Activated CD4-positive, alpha-beta T cell treated with anti-CD3 and anti-CD28 coated beads, Interleukin-2, amount 10 ng/mL, durations not matched to agents 24 days and 14 days (primary cell): ENCODE measurements at places on chromosomes 12 and 14.

DNA sequence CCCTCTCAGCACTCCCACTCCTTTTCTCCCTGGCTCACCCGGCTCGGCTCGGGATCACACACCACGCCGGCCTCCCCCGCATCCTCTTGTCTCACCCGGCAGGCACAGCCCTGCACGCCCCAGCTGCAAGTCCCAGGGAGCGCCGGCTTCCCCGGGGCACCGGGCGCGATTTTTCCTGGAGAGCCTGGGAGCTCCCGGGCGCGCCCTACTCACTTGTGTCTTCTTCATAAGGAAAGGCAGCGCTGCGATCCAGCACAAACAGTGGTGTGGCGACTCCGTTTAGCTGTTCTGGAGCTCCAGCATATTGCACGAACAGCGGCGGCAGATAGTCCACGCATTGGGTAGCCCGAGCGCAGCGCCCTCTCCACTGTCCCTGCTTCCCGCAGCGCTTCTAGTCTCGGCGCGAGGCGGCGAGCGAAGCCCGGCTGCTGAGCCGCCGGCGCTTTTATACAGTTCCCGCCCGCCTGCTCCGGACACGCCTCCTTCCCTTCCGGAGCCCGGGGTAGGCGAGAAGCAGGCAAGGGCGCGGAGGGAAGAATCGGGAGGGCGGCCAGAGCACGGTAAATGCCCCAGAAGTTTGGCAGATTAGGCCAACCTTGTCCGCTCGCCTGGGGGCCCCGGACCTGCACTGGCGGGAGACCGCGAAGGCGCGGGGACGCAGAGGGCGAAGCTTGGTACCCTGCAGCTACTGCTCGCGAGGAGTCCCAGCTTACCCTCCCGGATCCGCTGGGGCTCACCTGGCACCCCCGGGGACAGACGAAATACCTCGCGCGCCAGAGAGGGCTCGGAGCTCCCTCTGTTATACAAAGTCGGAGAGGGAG lies at the start of gene KITLG:
Gene KITLG (minus strand): TSS at position 421 of the 821 bp plus-strand sequence. CDS start 193 bp downstream, at position 228.
- DNase-seq: peak; percentile 72

DNA sequence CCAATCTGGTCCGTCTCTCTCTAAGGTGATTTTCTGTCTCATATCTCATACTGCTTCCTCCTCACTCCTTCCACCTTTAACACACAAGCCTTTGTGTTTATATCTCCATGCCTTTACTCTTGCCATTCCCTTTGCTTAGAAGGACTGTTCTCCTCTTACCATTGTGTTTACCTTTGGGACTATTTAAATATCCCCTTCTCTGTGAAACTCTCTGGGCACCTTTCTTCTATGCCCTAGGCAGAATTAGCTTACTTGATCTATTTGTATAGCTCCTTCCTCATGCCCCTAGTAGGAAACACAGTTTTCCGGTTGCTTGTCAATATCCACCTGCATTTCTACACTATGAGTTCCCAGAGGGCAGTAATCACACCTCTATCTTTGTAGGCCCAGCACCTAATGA lies 3.9 kb upstream of the AMHR2 start:
- DNase-seq: no peak

DNA sequence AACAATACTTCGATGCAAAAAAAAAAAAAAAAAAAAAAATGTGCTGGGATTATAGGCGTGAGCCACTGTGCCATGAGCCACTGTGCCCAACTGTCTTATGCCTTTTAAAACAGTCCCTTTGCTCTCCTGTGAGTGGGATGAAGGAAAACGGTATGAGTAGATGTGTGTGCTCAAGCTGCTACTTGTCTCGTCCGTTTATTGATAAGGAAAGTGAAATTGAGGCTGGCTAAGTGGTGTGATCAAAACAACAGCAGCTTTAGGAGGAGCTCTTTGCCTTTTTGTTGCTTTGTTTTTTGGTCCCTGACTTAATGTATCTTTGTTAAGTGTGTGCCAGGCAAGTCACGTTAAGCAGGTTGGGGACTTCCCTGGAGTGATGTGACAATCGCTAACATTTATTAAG lies 275.9 kb downstream of the TMEM132C start:
- DNase-seq: no peak

- DNase-seq: no peak
Observed at GRCh38 chr14:104908303-104908702, 16.4 kb upstream of the PLD4 start.

GRCh38 chr12:52506858-52507715 lies 13.1 kb downstream of the KRT5 start:
- DNase-seq: peak; percentile 49

DNA sequence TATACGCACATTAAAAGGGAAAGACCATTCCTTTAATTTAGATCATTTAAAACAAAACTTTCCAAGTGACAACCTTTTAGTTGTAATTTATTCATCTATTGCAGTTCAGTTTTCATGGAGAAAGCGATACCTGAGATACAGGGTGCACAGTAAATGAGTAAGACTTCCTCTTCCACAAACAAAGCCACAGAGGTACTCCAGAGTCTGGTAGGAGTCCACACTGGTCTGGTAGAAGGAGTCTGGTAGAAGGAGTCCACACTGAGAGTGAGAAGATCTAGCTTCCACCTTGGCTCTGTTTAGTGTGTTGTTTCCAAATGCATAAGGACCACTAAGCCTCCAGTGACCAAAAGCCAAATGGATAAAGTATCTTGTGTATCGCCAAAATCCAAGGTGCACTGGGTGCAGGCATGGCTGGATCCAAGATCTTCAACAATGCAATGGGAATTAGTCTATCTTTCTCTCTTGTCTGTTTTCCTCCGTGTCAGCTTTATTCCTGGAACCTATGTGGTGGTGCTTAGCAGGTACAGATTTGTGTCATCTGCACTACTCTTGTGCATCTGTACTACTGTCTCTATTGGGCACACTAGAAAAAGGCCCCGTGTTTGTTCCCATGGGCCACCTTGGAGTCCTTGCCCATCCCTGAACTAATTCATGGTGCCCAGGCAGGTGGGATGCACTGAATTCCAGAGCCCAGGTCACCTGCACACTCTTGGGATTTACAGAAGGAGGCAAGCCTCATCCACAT lies 331.1 kb downstream of the BCL11B start:
- DNase-seq: no peak

- DNase-seq: no peak
Observed at GRCh38 chr12:23446746-23447145, 502.7 kb downstream of the SOX5 start.

DNA sequence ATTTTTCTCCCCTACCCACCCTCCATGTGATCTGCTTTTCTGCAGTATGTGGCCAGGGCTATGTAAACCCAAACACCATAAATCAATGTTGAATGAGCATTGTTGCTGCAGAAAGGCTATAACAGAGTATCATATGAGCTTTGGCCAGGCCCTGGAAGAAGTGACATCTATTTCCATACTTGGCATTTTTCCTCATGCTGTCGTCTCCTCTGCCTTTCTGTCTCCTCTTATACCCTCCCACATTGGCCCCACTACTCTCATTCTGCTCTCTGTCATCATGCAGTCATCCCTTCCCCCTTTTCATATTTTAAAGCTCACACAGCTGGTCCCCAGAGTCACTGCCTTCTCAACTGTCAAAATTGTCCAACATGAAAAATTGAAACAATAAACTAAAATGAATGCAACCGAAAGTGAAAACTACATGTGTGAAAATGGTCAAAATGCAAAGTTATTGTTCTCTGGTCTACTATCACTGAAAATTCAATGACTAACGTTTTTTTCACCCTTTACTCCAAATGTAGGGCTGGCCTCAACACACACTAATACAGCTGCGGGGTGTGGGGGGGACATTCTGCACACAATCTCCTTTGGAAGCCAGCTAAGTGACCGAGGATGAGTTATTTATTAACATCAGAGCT lies 290.7 kb upstream of the TMPO start:
- DNase-seq: no peak

- DNase-seq: no peak
Observed at GRCh38 chr14:54116198-54116885, 159.7 kb upstream of the BMP4 start.

- no peak for DNase-seq
Observed at GRCh38 chr12:125113789-125114188, 48.6 kb downstream of the AACS start.

DNA sequence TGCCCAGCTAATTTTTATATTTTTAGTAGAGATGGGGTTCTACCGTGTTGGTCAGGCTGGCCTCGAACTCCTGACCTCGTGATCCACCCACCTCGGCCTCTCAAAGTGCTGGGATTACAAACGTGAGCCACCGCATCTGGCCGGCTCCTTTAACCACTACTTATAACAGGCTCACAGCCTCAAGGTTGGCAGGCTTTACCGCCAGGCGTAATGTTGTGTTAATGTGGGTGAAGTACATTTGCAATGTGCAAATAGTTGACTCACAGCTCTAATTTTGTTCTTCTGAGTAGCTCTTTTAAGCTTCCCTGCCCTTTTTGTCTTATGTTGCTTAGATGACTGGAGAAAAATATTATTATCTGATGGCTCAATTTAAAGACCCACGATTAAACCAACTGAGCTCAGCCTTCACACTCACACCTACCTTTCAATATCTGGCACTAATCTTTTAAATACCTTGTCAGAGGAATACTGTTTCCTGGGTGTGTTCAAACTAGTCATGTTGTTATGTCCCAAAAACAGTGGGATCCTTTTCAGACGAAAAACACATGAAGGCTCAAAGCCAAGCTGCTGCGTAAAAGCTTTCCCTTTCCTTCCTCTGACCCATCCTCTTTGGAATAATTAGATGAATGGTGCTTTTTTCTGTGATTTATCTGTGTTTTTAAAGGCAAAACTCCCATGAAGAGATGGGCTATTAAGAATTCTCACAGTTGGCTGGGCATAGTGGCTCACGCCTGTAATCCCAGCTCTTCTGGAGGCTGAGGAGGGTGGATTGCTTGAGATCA lies 57.2 kb upstream of the USP44 start:
- DNase-seq: no peak

- DNase-seq: peak; percentile 62
Observed at GRCh38 chr12:49673446-49674317, 33.5 kb downstream of the FMNL3 start.

GRCh38 chr14:103396463-103396862 lies 11.2 kb downstream of the MARK3 start:
- no peak for DNase-seq

DNA sequence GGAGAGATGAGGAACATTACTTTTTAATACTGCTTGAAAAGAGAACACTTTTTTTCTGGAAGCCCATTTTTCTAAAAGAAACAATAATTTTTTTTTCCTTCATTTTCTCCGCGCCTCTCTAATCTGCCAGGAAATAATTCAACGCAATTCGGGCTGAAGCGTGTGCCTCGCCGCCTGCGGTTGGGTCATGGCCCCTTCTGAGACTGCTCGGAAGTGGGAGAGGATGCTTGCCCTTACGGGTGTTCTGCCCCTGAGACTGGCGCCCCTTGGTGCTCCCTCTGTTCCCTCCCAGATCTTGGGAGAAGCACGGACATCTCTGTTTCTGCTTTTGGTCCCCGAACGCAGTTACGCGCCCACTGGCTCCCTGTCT lies 332 bp upstream of the TBC1D30 start:
- DNase-seq: no peak

GRCh38 chr12:115146453-115146852 lies 462.5 kb upstream of the TBX3 start:
- no peak for DNase-seq

DNA sequence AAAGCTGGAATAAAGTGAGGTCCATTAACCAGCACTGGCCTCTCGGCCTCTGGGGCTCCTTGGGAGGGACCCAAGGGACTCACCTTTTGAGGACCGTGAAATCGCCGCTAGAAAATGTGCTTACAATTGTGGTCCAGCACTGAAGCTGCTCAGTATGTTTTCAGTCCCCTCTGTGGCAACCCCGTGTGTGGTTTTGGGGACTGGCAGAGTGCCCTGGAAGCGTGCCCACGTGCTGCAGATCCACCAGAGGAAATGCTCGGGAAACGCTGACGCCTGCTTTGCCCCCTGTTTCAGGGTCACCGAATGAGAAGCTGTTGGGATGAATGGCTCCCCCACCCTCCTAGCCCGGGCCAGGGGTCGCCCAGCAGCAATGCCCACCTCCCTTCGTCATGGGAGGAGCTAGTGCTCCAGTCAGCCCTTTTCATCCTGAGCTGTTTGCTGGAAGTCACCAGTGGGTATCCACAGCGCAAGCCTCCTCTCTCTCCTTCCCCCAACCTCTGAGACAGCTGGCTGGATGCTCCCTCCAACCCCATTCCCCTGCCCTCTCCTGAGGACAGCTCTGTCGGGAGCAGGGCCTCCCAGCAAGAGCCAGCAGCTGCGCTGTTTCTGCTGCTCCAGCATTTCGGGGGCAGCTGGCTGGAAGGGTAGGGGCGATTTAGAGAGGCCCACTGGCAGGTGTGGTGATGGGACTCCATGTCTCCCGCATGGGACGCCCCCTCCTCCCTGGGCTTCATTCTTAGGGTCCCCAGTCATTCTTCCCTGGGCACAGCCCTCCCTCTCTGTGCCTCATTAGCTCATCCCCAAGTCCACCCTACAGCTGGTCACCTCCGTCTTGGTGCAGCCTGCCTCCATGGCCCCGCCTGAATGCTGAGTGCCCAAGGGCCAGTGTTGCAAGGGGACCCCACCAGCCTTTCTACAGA lies 33.2 kb upstream of the PPP1R13B start:
- no peak for DNase-seq

GRCh38 chr12:44817687-44818086 lies 58.4 kb downstream of the NELL2 start:
- DNase-seq: no peak
